Activated effector memory CD4-positive, alpha-beta T cell treated with anti-CD3 and anti-CD28 coated beads, Interleukin-2, amount 50 U/mL, for 16 hours (primary cell): ENCODE measurements at places on chromosomes 1 and 21.
A peak's percentile ranks its signal among the peaks of the same experiment; 100 is the strongest.

DNA sequence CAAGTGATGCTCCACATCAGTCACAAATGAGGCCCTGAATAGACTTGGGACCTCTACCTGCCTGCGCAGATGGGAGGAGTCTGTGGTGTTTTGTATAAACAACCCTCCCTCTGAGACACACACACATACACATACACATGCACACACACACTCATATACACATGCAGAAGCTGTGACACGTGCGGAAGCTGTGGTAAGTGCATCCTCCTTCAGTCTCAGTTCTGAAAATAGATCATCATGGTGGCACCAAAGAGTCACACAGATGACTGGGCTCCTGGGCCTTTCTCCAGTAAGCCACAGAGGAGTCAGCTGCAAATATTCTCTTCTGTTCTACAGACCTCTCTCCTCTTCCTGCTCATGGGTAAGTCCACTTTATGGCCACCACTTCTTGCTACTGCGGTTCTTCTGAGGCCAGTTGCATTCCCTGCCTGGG is at the start of gene LY9:
LY9 (plus strand) TSS at position 224 of the 433 bp plus-strand sequence; CDS start at position 238, 14 bp downstream.
- DNase-seq: peak; percentile 91

DNA sequence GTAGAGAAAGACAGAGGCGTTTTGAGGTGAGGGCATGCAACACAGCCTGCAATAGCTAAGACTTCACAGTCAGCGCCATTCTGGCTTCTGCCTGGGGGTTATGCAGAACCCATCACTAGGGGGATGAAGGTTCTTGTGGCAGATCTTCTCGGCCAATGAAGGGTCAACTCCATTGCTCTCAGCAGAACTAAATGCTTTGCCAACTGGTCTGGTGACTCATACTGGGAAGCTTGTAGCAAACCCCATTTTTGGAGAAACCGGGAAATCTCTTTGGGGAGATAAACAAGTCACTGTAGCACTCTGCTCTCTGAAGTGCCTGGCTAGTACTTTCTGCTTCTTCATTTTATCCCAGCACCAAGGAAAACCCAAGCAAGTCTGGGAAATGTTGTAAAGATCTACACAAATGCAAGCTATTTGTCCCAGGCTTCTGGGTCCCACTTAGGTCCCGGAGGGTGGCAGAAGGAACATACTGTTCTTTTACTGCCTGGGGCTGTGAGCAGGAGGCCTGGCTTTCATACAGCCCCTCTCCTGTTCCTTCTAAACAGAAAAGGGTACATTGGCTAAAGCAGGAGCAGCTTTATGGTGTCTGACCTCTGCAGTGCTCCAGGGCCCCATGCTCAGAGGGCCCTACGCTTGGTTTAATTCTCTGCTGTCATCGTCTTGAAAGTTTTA is 28.8 kb downstream of the SHISA4 start:
- DNase-seq: no peak

DNA sequence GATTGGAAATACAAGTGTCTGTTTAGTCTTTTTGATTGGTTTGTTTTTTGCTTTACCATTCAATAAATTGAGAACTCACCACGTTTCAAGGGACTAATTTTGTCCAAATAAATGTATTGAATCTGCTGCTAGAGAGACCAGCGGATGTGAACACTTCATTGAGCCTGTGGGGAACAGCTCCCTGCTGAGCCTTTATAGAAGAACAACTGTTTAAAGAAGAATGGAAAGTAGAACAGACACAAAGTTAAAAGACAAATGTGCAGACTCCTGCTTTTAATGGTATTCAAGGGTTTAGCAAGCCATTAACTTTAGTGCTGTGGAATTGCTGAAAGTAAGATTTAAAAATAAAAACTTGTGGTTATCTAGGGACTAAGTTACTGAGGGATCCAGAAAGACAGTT is 817.7 kb upstream of the B3GALT2 start:
- no peak for DNase-seq

- DNase-seq: no peak
Observed at GRCh38 chr21:41712201-41712600, 54.7 kb downstream of the RIPK4 start.

GRCh38 chr1:34851431-34852105 is 8.0 kb downstream of the SMIM12 start:
- DNase-seq: no peak

GRCh38 chr1:233261206-233261605 is 34.3 kb downstream of the PCNX2 start:
- no peak for DNase-seq

DNA sequence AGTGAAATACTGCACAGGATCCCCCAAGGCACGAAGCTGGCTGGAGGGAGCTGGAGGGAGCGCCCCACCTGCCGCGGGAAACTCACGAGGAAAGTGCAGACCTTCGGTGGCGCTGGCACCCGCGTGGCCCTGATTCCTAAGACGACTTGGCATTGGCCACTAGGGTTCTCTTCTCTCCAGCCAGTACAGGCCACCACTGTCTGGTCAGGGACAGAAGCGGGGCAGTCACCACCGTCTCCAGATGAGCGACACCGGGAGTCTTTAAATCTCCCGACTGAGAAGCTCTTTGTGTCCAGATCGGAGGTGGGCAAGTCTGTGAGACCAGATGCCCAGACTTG is 19.2 kb upstream of the CHIA start:
- DNase-seq: no peak

- DNase-seq: no peak
Observed at GRCh38 chr1:229159668-229160544, 111.0 kb upstream of the RAB4A start.

GRCh38 chr1:85201340-85202091 is 700 bp upstream of the SYDE2 start:
- peak; percentile 87 for DNase-seq

DNA sequence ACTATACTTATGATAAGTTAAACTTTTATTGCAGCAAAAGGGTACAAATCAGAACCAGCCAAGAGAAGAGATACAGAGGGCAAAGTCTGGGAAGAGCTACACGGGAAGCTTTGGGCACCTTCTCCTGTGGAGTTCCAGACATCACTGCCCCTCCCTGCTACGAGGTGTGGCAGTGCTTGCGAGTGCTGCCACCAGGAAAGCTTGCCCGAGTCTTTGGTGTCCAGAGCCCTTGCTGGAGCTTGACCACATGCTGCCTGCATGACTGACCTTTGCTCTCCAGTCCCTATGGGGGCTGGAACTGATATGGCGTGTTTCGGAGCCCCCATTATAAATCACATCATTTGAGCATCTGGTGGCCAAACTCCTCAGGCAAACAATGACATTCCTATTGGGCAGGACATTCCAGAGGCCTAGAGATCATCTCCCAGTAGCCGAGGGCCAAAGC is 23.4 kb downstream of the PLEKHO1 start:
- no peak for DNase-seq

- no peak for DNase-seq
Observed at GRCh38 chr1:54227891-54228310, 27.9 kb downstream of the MRPL37 start.

DNA sequence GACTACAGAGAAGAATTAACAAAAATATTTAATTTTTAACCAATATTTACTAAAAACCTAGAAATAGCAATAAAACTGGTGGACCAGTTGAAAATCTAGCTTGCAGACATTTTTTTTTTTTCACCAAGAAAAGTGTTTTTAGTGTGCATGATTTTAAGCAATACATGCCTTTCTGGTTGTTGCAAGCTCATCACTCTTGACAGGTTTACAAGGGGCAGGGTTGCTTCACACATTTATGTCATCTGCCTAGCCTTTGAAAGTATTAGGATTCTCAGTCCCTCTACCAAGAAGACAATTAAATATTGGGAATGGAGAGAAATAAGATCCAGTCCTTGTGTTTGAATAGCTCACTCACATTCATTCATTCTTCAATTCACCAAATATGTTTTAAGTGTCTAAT is 53.8 kb upstream of the LYPLAL1 start:
- DNase-seq: no peak

DNA sequence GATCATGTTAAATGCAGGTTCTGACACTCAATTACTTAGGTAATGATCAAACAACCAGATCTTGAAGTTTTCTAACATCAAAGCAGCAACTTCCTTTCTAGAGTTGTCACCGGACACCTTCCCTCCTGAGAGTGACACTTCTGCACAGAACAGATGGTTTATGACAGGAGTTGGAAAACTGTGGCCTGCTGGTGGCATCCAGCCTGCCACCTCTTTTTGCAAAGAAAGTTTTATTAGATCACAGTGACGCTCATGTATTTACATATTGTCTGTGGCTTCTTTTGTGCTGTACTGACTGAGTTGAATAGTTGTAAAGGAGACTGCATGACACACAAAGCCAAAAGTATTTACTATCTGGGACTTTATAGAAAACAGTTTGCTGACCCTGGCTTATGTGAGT is 28.3 kb downstream of the DDR2 start:
- no peak for DNase-seq

DNA sequence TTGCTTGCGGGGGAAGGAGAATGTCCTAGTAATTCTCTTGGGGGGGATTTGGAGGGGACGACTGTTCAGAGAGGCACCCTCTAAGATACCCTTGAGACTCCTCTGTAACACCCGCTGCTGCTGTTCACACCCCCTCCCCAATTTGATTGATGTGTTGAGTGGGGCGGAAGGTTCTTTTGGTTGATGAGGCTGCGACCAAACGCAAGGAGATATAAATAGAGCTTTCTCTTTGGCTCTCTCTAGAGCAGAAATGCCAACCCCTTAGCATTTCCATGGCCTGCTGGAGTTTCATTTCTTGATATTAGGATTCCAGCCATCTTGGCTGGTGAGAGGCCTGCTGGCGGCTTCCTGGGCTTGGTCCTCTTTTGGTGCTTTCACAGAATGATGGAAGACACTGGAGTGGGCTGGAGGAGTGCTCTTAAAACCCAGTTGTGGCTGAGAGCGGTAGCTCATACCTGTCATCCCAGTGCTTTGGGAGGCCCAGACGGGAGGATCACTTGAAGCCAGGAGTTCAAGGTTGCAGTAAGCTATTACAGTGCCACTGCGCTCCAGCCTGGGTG is 2.0 kb downstream of the PIK3CD start:
- DNase-seq: peak; percentile 73

- no peak for DNase-seq
Observed at GRCh38 chr1:44442791-44443190, 37.7 kb downstream of the RNF220 start.

DNA sequence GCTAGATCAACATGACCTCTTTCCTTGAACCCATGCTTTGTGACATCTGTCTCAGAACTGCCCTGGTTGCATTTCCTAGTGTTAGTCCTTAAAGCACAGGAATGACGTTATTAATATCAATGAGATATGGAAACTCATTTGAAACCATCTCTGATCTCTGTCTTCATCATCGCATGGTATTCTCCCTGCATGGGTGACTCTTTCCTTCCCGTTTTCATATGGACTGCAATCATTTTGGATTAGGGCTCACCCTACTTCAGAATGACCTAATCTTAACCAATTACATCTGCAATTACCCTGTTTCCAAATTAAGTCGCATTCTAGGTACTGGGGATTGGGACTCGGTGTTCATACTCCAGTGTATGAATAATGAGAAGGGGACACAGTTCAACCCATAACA is 41.7 kb upstream of the DISC1 start:
- no peak for DNase-seq

DNA sequence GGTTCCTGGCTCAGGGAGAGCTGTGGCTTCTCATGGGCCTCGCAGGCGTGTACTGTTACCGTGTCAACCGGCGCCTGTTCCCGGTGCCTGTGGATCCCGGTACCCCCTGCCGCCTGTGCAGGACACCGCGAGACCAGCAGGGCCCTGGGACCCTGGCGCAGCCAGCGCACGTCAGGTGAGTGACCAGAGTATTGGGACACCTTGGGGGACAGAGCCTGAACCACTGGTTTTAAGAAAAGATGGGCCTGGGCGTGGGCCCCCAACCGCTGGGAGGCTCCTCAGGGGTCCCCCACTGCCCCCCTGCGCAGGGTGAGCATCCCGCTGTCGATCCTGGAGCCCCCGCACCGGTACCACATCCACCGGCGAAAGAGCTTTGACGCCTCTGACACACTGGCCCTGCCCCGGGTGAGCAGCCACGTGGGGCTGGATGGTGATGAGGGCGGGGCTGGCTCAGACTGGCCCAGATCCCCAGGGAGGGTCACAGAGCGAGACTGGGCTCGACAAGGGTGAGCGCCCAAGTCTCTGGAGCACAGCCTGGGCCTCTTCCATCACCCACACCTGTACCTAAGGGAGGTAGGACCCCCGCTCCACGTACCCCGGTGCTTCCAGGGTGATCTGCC is 10.5 kb downstream of the MIIP start:
- no peak for DNase-seq

DNA sequence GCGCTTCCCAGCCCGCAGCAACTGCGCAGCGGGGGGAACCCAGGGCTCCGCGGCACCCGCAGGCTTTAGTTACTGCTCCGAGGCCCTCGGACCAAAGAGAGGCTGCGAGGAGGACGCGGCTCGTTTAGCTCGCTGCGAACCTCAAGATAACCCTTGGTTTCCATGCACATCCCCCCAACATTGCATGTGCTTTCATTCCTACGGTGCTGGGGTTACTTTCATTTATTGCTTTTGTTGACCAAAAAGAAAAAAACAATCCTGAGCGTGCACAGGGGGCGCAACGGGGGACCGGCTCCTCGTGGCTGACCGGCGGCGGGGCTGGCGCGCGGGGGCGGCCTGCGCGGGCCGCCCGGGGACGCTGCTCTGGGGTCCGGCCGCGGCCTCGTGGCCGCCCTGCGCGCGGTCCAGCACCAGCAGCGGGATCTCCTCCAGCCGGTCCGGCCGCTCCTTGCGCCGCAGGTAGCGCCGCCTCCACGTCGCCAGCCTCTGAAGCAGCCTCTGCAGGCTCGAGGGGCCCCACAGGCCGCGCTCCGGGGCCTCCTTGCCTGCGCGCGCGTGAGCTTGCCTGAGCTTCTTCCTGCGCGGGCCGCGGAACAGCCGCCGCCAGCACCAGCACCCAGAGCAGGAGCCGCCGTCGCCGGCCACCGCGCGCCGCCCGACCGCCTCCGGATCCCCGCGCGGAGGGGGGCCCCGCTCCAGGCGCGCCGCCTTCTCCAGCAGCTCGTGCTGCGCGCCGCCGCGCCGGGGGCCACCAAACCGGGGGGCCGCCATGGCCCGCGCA is 77.4 kb downstream of the DESI2 start:
- peak; percentile 64 for DNase-seq

- DNase-seq: peak; percentile 90
Observed at GRCh38 chr1:21324368-21325141, 34.3 kb upstream of the ECE1 start.
